ENCODE measurements at places on chromosomes 7 and 10.
A peak's percentile ranks its signal among the peaks of the same experiment; 100 is the strongest.

DNA sequence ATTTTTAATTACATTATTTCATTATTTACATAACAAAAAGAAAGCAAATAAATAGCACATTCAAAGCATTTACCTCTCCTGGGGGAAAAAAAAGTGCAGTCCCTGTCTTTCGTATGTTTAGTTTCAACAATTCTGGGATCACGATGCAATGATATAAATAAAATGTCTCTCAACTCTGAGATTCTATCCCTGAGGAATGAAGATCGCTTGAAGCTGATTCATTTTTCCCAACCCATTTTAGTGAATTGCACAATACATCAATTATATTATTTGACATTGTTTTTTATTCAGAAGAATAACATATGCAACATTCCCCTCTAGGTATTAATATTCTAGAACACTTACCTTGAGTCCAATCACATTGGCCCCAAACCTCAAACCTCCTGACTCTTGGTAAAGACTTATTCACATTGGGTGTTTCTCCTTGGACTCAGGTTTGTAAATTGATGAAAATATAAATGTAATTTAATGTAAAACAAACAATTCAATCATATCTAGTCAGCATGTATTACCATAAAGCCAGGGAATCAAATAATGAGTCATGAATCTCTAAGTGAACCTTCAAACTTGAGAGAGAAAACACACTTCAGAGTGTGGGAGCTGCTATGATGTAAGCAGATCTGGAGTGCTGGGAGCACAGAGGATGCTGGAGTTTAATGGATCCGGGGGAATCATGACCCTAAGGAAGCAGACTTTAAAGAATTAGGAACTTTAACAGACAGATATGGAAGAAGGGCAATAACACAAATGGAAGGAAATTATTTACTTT lies 5.3 kb upstream of the SCIN start:
- no peak for DNase-seq

DNA sequence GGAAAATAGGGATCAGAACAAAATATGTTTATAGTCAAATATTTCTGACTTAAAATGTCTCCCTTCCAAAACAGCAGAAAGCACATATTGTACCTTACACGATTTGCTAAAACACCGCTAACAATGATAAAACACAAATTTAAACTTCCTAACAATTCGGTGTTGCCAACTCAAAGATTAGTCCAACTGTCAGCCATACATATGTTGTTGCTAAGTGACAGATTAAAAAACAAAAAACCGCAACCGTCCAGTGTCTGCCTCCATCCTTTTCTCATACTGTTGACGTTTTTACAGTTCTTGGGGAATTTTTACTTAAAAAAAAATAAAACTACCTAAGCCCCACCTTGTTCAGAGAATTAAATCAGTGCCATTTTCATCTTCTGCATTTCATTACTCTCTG lies 118.0 kb downstream of the RAB11FIP2 start:
- DNase-seq = no peak

DNA sequence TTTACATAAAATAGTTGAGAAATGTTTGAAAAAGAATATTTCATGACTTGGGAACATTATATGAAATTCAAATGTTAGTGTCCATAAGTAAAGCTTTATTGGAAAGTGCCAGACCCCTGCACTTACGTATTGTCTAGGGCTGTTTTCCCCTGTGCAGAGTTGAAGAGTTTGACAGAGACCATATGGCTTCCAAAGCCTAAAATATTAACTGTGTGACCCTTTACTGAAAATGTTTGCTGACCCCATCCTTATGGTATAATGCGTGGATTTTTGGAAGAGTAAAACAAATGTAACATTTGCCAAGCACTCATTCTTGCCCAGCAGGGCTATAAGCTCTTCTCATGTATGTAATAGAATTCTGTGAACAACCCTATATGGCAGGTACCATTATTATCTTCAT lies 40.1 kb upstream of the RAB18 start:
- no peak for DNase-seq

DNA sequence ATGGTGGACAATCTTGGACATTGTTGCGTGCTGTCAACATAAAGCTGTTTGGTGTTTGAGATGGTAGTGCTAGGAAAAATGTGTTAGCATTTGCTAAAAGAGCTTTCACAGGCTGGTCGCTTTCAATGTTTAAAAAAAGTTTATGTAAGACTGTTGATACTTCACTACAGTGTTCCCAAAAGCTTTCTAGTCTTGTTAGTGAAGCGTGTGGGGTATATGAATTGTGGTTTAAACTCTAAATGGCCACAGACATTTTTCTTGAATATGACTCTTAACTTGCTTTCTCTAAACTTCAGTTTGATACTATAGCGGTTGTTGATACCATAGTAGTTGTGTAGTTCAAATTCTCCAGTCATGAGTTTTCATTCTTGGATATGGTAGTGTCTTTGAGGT lies 44.9 kb downstream of the MCU start:
- DNase-seq = no peak

GRCh38 chr10:96743988-96744585 lies 23.8 kb upstream of the PIK3AP1 start:
- DNase-seq = no peak

GRCh38 chr7:1569016-1569415 lies 816 bp downstream of the PSMG3 start:
- no peak for DNase-seq

- no peak for DNase-seq
These were observed 12.4 kb downstream of the FOXL3 start for GRCh38 chr7:302054-302992.

DNA sequence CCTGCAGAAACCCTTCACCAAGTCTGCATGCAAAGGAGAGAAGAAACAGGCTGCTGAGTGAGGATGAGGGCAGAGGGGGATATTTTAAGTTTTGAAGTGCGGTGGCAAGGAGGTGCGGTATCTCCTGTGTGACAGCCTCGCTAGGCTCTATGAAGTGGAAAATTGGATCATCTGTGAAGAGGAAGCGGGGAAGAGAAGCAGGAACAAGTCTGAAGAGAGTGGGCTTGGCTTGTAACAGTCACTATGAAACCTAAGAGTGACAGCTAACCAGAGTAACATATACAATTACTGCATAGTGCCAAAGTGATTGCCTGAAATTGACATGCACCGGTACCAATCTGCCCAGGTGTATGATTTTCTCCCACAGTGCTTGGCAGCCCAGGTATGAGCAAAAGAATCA lies 287.5 kb upstream of the KLF14 start:
- DNase-seq = no peak

- DNase-seq = no peak
These were observed 58.7 kb downstream of the ZRANB1 start for GRCh38 chr10:125000366-125001312.

GRCh38 chr7:16801111-16801542 lies 3.7 kb downstream of the AGR2 start:
- DNase-seq = peak; percentile 22

DNA sequence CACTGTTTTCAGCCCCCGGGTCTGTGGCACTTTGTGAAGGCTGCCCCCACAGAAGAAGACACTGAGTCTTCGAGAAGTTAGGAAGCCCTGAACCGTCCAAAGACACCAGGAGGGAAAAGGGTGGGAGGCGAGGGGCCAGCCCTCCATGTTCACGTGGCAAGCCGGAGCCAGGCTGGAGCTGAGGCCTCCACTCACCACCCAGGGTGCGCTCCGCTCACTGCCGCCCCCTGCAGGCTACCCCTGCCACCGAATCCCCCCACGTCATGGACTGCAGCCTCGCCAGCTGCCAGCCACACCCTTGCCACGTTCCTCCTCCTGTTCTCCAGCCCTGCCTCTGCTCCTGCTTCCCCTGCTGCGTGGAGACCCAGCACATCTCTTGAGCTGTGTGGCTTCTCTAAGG lies 59.0 kb upstream of the EN2 start:
- DNase-seq = no peak

DNA sequence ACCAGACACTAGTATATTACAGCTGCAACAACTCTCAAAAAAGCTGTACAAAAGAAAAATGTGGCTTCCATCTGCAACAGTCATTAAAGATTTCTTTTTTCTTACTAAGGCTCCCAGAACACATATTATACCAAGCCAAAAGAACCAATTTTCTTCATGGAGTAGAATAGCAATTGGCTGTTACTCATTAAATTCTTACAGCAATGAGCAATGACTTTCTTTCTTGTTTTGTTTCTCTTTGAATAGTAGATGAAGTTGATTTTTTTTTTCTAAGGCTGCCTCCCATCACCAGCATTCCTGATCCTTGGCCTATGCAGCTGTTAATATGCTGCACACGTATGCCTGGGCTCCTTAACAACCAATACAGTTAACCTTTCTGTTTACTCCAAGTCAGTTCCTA lies 36.6 kb upstream of the SPOCK2 start:
- DNase-seq = peak; percentile 5

- peak; percentile 80 for DNase-seq
These were observed 7.5 kb downstream of the LAMB1 start for GRCh38 chr7:107995184-107996071.

DNA sequence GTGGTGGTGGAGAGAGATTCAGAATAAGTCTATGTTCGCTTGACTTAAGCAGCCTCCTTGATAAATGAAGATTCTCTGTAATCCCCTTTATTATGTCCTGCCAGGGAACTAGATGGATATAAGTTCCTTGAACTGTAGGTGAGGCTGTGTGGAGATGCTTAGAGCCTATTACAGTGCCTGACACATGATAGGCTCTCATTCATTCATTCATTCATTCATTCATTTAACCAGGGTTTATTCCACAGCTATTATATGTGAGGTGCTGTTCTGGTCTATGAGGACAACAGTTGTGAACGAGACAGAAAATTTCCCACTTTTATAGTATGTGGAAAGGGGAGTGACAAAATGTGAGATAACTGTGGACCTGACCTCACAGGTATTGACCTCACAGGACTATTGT lies 105.6 kb downstream of the ARID5B start:
- no peak for DNase-seq

GRCh38 chr7:18361756-18362155 lies 133.8 kb upstream of the HDAC9 start:
- DNase-seq = no peak

- DNase-seq = no peak
These were observed 420.4 kb upstream of the ZMIZ1 start for GRCh38 chr10:78648256-78648860.

DNA sequence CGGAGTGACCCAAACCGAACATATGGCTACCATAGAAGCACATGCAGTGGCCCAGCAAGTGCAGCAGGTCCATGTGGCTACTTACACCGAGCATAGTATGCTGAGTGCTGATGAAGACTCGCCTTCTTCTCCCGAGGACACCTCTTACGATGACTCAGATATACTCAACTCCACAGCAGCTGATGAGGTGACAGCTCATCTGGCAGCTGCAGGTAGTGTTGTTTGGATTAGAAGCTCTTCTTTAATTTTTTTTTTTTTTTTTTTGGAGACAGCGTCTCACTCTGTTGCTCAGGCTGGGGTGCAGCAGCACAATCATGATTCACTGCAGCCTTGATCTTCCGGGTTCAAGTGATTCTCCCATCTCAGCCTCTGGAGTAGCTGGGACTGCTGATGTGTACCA lies 45.8 kb downstream of the NRF1 start:
- no peak for DNase-seq

- DNase-seq = no peak
These were observed 145.3 kb downstream of the RPS24 start for GRCh38 chr10:78178940-78179339.

DNA sequence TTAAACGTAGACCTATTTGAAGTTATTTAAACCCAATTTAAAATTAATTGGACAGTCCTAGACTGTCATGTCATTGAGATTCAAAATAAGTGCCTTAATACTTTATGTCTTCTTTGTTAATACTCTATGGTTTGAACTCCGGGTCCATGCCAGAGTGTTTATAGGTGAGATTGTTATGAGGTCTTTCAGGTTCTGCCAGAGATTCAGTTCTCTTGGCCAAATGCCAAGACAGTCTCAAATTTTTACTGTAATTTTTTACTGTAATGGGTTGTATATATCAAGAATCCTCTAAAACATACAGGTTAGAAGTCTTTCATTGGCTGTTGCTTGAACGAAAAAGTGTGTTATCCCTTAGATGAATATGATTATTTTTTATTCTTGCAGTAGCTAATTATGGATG lies 3.9 kb downstream of the ADD3 start:
- DNase-seq = no peak

- DNase-seq = no peak
These were observed 83.4 kb downstream of the AGMO start for GRCh38 chr7:15478401-15478800.

DNA sequence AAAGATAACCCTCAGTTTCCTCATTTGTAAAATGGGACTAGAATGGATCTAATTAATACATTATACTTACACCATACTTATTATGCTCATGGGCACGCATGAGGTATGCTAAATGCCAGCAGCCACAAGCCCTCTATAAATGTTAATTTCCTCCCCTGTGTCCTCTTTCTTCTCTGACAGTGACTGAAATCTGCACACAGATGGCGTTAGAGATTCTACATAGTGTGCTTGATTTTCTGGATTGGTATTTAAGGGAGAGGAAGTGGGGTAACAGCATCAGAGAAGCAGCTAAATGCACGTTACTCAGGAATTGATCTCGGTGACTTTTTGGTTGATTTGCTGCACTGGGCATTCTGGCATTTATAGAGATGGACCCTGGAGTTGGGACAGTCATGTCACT lies 568.5 kb downstream of the CALN1 start:
- no peak for DNase-seq

DNA sequence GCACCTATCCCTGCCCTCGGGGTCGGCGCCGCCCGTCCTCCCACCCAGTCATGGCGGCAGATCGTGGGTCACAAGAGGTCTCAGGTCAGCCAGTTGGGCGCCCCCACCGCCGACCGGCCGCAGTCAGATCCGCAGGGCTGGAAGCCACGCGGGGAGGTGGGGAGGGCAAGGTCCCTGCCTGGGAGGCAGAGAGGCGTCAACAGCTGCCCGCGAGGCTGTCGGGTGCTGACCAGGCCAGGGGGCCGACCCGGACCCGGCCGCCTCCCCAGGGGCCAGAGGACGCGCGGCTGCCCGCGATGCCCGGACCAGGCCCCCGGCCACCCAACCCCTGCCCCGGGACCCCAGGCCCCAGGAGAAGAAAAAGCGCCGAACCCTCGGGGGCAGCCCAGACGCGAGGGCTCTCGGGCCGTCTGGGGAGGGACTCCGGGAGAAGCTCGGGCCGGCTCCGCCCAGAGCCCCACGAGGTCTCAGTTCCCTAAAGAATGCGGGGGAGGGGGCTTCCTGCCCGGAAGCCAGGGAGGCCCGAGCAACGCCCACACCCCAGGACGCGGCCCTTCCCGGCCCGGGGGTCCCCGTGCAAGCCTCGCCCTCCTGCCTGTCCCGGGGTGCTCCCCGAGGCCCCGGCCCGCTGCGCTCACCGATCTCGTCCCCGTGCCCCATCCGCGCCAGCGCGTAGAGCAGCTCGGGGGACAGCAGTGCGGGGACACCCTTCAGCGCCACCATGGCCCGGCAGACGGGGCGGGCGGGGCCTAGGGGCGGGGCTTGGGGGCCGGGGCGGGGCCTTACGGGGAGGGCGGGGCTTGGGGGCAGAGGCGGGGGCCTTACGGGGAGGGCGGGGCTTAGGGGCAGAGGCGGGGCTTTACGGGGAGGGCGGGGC lies at the start of gene FUOM:
FUOM (minus strand) TSS at position 735 of the 877 bp plus-strand sequence; CDS start at position 723, 12 bp downstream.
- peak; percentile 13 for DNase-seq

GRCh38 chr7:66377714-66378113 lies 172.6 kb downstream of the TPST1 start:
- no peak for DNase-seq

GRCh38 chr7:43112941-43113621 lies 634 bp downstream of the HECW1 start:
- DNase-seq = no peak
